ENCODE measurements at places on chromosomes 3 and 15.

DNA sequence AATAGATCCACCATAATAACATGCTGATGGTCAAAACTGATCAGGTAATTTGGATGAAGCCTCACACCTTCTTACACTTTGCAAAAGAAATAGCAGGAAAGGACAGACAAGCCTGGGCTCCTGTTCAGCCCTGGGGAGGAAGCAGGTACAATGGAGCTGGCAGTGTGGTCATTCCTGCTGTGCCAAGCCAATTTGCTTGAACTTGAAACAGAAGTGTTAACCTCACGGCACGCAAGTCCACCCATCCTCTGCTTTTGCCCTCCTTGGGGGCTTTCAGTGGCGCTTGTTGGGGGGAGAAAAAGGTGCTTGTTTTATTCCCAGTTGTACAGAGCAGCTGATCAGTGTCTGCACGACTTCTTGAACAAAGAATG, 36.8 kb upstream of the RFTN1 start:
- no peak for DNase-seq

DNA sequence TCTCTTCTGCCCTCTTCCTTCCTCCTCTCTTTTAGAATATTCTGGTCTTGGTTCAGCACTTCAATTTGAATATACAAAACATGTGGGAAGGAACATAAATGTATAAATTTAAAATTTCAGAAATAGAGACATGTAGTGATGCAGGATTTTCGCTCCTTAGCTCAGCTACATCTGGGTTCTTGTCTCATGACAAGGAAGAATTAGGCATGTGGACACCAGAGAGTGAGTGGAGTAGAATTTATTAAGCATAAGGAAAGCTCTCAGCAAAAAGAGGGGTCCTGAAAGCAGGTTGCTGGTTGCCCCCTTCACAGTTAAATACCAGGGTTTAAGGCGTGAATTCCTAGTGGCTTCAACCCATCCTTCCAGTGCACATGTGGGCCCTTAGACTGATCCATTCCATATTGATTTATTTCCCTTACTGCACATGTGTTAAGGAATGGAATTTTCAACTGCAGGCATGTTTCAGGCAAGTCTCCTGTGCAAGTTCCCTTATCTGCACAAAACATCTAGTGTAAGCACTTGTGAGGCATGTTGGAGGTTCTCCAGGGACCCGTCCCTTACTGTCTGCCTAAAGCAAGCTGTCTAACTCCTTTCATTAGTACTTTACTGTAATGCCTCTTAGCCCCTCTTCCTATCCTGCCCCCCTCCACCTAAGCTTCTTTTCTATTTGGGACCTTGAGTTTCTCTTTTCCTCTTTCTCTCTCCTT, 133.2 kb upstream of the STRIT1 start:
- no peak for DNase-seq

GRCh38 chr15:85568261-85568808, 187.9 kb downstream of the AKAP13 start:
- DNase-seq, result no peak

DNA sequence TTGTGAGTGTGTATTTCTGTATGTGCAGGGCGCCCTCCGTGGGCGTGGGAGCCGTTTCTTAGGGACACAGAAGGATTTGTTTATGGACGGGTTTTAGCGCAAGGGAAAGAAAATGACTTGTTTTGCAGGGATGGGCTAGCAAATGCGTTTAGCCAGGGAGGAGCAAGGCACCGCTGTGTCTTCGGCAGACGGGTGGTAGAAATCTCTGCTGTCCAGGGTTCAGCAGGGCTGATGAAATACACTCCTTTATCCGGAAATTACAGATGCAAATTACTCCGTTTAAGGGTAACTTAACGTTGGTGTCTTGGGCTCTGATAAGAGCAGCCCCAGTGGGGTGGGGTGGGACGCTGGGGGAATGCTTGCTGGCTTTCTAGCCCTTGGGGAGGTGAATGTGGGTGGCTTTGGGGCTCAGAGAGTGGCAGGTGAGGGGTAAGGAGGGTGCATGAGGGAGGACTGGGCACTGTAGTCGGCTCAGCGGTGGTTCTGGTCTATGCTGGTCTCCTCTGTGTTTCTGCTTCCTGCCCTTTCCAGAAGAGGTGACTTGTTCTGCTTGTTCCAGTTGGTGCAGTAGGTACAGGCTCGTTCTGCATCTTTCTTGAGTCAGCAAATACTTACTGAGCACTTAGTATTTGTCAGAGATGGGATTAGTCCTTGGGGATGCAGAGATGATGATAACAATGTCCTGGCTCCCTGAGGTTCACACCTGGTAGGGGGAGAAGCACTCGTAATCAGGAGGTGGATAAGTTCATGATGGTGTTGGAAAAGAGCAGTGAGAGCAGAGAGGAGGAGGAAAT, 954 bp downstream of the SV2B start:
- no peak for DNase-seq

- DNase-seq, result no peak
Observed at GRCh38 chr3:29156086-29156715, 124.7 kb upstream of the RBMS3 start.

GRCh38 chr3:152942366-152942765, 107.4 kb downstream of the P2RY1 start:
- DNase-seq, result no peak

GRCh38 chr3:168001244-168001643, 94.5 kb downstream of the GOLIM4 start:
- no peak for DNase-seq

DNA sequence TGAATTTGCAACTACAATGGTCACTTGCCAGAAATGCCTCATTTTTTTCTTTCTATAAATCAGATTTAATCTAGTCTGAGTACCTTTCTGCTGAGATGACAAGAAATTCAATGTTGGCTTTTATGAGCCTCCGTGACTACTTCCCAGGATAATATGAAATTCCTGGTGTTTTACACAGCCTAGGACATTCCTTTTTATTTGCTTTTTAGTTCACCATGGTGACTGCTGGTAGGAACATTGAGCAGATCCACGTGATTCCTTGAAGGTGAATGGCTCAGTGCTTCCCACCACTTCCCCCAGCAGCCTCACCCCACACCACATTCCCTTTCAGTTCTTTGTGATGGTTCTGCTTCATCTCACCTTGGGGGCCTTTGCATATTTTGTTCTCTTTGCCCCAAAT, 4.3 kb upstream of the NPTN start:
- no peak for DNase-seq

DNA sequence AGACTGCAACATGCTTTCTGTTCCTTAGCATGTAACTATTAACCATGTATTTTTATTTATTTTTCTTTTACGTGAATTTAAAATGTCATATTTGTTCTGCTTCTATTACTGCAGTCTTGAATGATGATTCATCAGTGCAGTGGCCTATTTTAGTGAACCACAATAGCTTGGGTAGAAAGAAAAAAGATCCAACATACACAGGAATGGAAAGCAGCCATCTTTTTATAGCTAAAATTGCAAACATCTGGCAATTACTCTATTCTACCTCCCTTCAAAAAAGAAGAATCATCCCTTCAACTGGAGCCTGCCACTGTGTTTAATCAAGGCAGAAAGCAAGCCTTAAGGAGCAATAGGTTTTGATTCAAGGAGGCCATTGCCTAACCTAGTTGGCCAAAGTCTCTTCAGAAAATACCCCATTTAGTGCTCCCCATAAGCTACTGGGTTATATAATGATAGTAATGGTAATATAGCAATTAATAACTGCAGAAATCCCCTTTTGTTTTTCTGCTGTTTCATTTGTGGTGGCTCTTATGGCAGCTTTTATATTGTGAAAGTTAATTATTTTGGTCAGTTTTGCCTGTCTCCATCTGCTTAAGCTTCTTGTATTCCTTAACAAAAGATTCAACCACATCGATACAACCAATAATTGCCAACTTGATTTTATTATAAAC, 267.3 kb downstream of the LPP start:
- no peak for DNase-seq

DNA sequence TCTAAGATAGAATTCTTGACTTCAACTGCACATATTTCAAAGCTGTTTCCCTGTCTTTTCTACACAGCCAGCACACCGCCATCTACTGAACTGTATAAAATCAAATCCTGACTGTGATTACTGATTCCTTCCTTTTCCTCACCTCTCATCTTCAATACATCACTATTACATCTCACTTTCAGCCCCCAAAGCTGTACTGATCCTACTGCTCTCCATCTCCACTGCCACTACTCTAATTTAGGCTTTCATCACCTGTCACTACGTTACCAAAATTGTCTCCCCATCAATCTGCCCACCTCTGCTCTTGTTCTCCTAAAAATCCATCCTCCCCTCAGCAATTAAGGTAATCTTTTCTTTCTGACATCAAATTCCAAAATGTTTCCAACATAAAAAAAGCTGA, 4.5 kb upstream of the CCDC39 start:
- no peak for DNase-seq

GRCh38 chr15:50633653-50634052, 52.9 kb downstream of the TRPM7 start:
- no peak for DNase-seq

DNA sequence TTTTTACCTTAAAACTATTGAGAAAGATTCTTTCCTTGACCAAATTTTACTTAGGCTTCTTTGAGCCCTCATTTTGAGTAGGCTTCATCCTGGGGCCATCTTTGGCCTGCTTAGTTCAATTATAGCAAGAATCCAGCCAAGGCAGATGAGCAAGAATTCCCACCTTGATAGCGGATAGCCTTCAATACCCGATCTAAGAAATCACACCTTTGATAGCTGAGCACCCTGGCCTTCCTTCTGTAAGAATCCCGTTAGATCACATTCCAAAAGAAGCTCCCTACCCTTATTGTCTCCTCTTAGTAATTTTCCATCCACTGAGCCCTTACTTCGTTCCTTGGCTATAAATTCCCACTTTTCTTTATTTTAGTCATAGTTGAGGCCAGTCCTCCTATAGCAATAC, 275.4 kb upstream of the ROBO1 start:
- no peak for DNase-seq

GRCh38 chr3:124217542-124217941, 225.6 kb upstream of the ROPN1 start:
- no peak for DNase-seq

DNA sequence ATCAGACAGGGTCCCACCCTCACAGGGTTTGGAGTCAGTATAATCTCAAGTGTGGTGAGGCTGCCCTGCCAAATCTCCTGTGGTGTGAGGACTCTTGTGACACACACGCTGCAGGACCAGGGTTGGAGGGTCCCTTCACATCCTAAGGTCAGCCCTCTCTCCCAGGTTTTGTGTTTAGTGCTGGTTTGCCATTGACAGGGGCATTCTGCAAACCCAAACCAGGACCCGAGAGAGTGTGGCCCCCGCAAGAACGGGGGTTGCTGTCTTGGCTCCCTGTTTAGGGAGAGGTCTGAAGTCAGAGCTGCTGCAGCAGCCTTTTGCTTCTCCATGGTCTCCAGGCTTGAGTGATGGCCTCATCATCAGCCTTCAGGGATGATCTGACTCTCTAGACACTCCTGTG, 14.7 kb downstream of the FAM107A start:
- no peak for DNase-seq

GRCh38 chr15:90181776-90182175, 19.4 kb upstream of the SEMA4B start:
- no peak for DNase-seq

DNA sequence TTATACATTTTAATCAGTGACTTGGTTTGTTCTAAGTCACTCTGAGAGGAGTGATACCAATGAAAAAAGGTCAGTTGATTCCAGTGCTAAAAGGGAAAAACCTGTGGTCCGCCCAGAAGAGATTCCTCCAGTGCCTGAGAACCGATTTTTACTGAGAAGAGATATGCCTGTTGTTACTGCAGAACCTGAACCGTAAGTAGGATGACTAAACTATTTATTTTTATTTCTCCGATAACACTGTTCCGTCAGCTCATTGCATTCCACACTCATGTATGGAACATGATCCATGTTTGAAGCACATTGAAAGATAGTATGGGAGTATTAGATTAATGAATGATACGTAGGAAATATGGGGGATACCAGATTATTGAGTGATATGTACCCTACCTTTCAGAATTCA, 20.0 kb upstream of the ZBTB47 start:
- DNase-seq, result no peak
